CD4-positive, alpha-beta T cell treated with Interleukin-6 at 100 ng/mL for 8 hours (primary cell): ENCODE measurements at places on chromosomes 7 and 10.

- no peak for DNase-seq
Observed at GRCh38 chr7:106488465-106488864, 172.5 kb downstream of the CCDC71L start.

- no peak for DNase-seq
Observed at GRCh38 chr7:80775897-80776296, 137.5 kb downstream of the CD36 start.

- no peak for DNase-seq
Observed at GRCh38 chr7:65972976-65973375, 9.0 kb downstream of the GUSB start.

- peak; percentile 64 for DNase-seq
Observed at GRCh38 chr7:32942415-32943251, 14.6 kb upstream of the FKBP9 start.

GRCh38 chr7:81004098-81004497 lies 85.2 kb upstream of the SEMA3C start:
- DNase-seq = no peak

- DNase-seq = no peak
Observed at GRCh38 chr7:103325744-103326143, 18.8 kb downstream of the DNAJC2 start.

DNA sequence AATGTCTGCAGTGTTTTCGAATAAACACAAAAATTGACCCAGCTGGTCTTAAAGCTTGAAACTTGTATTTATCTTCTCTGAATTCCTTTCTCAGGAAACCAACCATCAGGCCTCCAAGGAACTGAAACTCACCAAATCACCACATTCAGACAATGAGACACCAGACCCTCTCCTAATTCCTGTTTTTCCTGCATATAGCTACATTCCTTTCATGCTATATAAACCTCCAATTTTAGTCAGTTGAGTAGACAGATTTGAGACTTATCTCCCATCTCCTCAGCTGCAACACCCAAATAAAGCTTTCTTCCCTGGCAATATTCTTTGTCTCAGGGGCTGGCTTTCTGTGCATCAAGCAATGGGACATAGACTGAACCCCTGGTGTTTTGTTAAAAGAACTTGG lies 317.0 kb downstream of the CACNA2D1 start:
- DNase-seq = no peak

GRCh38 chr7:108459922-108460551 lies 3.8 kb upstream of the NRCAM start:
- no peak for DNase-seq
